Stimulated activated CD8-positive, alpha-beta memory T cell treated with anti-CD3 and anti-CD28 coated beads, Interleukin-4, amount 100 ng/mL, for 48 hours (primary cell): ENCODE measurements at places on chromosomes 3 and 15.

- peak; percentile 12 for DNase-seq
Observed at GRCh38 chr15:75763137-75763611, 50.5 kb upstream of the CSPG4 start.

GRCh38 chr3:80733522-80734176, 965.9 kb upstream of the ROBO1 start:
- no peak for DNase-seq

DNA sequence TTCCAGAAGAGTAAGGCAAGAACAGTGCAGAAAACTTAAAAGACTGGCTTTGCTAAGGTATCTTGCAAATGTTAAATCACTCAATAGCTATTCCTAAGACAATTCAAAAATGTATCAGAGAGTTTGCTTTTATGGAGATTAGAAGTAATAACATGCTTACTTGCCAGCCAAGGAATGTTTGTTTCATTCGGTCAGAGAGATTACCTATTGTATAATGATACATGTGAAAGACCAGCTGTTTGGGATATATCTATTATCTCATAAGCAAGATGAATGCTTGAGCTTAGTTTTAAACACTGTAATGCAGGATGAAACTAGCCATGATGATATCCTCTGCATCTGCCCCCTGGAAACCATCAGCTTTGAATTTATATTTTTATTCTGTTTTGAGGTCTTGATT, 70.7 kb downstream of the MAP2K5 start:
- DNase-seq = no peak

- no peak for DNase-seq
Observed at GRCh38 chr3:156818273-156818651, 7.9 kb upstream of the LEKR1 start.

DNA sequence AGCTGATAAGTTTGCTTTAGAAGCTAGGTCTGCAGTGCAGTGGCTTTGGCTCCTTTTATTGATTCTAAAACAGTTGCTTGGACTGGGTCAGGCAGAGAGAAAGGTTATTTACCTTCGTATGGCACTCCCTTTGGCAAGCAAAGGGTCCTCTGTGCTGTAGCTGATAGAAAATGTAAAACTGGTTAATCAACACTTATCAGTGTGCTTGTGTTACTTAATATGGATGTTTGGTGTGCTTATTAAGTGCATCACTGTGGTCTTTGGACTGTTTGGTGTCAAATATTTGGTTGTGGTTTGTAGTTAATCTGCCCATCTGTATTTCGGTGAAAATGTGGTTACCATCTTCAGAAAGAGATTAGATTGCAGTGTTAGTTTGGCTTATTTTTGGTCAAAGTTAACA, 16.0 kb downstream of the UBE2E2 start:
- DNase-seq = no peak

GRCh38 chr3:4241595-4242170, 61.5 kb upstream of the SETMAR start:
- DNase-seq = no peak

DNA sequence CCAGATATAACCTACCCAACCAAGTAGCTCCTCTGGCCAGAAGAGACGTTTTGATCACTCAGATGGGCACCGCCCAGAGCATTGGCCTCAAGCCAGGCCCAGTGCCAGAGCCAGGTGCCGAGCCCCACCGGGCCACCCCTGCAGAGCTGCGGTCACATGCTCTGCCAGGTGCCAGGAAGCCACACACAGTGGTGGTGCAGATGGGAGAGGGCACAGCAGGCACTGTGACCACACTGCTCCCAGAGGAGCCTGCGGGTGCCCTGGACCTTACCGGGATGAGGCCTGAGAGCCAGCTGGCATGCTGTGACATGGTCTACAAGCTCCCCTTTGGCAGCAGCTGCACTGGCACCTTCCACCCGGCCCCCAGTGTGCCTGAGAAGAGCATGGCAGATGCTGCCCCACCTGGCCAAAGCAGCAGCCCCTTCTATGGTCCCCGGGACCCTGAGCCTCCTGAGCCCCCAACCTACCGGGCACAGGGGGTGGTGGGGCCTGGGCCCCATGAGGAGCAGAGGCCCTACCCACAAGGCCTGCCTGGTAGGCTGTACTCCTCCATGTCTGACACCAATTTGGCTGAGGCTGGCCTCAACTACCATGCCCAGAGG, 19.1 kb upstream of the APEH start:
- DNase-seq = no peak

DNA sequence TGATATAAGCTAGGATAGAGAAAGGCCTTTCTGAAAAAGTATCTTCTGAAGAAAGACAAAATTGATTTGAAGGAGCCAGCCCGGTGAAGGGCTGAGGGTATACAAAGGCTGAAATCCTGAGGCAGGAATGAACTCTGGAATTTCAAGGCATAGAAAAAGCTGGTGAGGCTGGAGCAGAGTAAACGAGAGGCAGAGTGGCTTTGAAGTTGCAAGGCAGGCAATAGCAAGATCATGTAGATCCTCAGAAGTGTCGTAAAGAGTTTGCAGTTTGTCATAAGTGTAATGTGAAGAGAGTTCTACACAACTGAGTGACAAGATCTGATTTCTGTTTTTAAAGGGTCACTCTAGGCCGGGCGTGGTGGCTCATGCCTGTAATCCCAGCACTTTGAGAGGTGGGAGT, 69.0 kb downstream of the HMG20A start:
- no peak for DNase-seq

DNA sequence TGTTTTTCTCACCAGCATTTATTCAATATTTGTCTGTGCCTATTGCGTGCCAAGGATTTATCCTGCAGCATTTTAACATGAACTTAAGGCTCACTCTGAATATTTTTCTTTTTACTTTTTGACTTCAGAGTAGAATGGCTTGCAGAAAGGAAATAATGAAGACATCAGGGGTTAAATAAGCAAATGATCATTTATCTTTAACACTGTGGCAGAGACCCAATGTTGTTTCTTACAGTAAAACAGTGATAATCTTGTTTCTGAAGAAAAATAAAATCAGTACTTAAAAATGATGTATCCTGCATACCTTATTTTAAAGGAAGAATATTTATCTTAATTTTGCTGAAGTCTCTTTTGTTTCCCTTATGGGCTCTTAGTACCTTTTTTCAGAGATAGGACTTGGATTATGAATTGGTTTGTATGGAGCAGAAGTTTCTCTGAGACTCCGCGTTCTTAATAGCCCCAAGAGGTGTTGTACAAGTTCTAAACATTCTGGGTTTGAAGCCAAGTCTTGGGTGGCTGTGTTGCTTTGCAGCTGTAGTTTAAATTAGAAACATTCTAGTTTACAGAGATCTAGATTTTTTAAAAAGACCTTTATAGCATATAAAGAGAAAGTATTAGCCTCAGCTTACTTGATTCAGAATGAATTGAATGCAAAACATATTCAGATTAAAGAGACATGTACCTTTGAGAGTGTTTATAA, 40.5 kb downstream of the COL6A6 start:
- DNase-seq = no peak

DNA sequence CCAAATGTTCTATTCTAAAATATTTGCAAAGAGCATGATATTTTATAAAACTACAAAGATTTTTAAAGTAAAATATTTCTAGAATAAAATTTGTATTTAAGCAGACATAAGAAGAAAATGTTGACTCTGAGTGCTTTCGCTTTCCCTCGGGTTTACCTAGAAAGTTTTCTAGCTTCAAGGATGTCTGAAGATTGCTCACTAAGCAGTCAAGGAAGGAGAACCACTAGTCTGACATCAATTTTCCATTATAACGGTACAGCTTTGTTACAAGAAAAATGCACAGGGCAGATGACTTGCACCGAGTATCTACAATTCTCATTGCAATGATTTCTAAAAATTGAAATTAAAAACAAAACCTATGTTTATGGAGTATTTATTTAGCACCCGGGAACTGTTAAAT, 14.2 kb downstream of the GPR15 start:
- DNase-seq = no peak

DNA sequence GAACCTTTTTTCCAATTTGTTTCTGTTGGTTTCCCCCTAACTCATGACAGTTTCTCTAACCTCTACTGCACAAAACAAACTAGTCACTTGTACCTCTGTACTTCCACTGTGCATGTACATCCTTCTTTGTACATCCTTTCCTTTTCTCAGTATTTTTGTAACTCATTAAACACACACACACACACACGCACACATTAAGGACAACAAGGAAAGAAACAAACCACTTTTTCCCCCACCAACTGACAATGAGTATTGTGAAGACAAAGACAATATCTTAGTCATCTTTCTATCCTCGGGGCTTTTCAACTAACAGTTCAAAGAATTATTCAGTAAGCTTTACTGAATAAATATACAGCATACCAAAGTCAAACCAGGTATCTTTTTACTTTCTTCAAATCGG, 170.5 kb downstream of the VPS13C start:
- no peak for DNase-seq

GRCh38 chr15:77480859-77481633, 60.4 kb downstream of the HMG20A start:
- DNase-seq = no peak

DNA sequence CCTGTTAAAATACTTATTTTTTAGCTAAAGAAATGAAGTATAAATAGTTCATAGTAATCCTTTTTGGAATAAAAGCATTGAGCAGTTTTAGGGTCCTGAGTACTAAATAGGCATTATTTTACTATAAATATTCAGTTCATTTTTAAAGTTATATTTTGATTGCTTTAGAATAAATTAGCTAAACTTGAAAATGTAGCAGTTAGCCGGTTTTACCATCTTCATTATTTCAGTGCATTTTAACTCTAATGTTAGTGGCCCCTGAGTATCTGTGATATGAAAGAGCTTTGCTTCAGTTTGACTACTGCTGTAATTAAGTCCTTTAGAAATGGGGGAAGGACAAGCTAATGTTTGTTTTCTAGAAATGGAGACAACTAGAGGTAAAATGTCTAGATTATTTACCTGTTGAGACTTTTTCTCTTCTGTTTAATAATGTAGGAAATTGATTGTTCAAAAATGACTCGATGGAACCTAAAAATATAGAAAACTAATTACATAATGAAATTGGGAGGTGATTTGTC, 3.6 kb downstream of the SMC4 start:
- no peak for DNase-seq

DNA sequence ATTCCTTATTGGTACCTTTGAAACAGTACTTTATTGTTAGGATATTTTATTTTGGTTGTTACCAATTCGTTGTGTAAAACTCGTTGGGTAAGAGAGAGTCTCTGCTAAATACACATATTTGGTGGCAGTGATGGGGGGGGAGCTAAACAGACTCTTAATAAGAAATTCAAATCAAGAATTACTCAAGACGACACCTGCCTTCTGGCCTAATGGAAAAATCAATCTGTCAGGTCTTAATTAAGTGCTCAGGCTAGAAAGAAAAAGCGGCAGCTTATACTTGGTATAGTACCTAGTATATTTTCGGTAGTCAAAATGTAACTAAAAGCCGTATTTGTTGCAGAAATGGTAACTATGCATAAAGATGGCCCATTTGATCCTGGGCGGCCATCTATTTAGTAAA, 18.2 kb downstream of the FOXP1 start:
- no peak for DNase-seq

- DNase-seq = no peak
Observed at GRCh38 chr15:37204692-37205091, 104.3 kb upstream of the MEIS2 start.

DNA sequence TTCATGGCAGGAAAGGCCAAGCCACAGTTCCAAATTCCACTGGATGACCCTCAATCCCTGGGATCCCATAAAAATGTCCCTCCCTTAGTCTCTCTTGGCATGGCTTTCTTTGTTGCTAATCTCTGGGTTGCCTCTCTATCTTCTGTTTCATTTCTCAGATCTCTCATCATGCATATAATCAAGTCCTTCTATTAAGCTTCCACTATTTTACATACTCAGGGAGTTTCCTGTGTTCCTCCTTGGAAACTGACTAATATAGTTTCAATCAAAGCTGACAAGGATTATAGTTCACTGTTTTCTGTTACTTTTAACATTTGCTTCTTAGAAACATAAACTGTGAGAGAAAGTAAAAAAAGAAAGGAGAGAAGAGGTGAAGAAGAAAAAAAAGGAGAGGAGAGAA, 113.8 kb upstream of the COL8A1 start:
- no peak for DNase-seq

DNA sequence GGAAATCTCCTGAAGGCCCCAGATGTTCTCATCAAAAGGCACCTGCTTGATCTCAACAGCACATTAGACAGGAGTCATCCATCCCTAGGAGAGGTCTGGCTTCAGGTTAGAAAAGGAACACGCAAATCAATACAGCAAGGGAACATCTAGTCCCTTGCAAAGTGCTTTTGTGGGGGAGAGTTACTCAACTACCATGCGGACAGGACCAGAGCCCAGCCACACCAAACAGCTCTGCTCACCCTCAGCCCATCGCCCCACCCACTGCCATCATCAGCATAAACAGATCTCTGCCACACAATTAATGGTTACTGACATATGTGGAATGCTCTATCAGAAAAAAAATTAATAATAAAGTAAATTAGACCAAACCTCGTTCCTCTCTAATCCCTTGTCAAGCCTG, 85.6 kb downstream of the MYLK start:
- DNase-seq = no peak

DNA sequence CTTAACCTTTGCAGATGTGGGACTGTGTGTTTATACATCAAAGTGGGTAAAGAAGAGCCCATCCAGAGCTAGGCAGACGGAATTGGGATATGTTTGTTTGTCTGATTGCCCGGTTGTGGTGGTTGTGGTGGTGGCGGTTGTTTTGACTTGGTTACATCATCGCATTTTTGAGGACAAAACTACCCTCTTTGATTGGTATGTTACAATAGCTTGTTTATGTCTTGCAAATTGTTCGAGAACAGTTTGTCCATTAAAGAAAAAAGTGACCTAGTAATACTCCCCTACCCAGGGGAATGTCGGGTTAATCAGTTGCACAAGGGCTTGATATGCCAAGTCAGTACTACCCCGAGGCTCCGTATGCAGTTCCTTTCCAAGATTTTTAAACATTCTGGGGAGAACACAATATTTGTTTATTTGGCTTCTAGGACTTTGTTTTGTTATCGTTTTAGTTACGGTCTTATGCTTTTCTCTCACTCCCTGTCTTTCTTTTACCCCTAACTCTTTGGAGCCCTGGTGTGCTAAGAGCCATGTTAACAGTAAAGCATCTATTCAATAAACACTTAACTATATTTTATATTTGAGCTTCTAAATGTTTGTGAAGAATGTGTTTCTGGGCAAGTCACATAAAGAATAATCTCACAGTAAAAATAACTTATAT, 315.4 kb downstream of the LPP start:
- DNase-seq = no peak

GRCh38 chr3:106114848-106115247, 246.0 kb upstream of the CBLB start:
- no peak for DNase-seq

- peak; percentile 38 for DNase-seq
Observed at GRCh38 chr3:71543371-71544016, 40.0 kb downstream of the FOXP1 start.

DNA sequence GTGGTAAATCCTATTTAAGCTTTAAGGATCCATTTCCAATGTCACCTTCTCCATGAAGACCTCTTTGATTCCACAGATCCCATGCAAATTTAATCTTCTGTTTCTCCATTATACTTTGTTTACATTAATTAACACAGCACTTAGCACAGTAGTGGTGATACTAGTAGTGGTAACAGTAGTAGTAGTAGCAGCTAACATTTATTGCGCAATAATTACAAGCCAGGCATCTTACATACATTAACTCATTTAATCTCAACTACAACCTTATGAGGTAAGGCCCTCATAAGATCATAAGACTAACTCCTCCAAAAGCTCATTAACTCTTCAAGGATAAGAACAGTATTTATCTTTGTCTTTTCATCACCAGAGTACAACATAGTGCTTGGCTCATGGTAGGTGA, 54.8 kb upstream of the FSIP1 start:
- no peak for DNase-seq
